ENCODE measurements at places on chromosomes 7 and 10.

- DNase-seq = no peak
Measured at GRCh38 chr7:69859342-69859741, 261.1 kb downstream of the AUTS2 start.

GRCh38 chr7:93245525-93246432 lies 13.6 kb downstream of the VPS50 start:
- no peak for DNase-seq

DNA sequence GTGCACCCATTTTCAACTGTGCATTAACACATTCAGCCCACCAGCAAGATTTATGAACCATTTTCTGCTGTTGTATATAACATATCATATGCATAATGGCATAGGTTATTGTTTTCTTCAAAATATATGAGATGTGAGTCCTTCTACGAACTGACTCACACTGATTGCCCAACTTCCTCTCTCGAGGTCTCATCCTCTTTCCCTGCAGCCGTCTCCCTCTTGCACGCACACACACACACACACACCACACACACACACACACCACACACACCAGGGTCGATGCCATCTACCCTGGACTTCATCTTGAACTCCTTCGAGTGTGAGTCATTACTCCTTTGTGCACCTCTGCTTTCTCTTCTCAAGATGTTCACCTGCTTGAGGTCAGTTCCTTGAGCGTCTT lies 36.7 kb downstream of the EGFR start:
- DNase-seq = no peak

DNA sequence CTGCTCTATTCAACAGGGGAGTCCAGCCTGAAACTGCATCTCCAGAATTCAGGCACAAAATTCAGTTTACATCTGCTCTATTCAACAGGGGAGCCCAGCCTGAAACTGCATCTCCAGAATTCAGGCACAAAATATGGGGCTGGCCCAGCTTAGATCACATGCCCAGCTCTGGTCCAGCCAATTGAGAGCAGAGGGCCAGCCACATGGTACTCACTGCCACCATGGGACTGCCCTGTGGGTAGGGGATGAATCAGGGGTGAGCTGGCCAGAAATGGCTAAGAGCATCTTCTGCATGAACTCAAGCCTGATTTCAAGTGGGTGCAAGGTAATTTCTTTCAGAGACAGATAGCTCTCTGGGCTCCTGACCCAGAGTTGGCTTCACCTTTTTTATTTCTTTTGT lies 156.6 kb upstream of the LYZL2 start:
- no peak for DNase-seq

DNA sequence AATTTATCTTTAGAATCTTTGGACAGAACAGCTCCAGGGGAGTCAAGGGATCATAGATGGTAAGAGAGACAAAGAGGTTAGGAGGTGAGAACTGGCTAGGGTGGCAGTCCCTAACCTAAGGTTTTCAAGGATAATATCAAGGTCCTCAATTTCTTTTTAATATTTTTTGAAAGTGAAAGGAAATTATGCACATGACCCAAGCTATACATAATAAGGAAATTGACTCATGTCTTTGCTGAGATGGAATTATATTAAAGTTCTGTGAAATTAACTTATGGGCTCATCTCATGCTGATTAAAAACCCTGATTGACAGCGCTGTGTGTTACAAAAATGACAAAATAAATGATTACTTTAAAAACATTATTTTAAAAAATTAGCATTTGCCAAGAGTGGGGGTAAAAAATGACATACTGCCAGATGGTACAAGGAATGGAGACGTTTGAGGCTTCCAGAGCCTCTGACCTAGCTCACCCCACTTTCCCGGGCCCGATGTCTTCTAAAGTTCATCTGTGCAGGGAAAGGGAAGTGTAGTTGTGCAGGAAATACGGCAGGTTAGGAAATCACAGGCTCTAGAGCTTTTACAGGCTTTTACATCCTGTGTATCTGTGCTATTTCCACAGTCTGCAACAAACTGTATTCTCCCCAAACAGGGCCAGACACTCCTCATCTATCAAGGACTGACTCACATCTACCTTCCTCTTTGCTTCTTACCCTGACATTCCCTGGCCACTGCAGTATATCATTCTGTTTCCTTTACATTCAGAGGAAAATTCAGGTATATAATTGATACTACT lies 185.6 kb upstream of the PRSS58 start:
- DNase-seq = no peak

Data from mesothelial cell of epicardium (in vitro differentiated cells).